ENCODE measurements at places on chromosomes 7 and 10.

DNA sequence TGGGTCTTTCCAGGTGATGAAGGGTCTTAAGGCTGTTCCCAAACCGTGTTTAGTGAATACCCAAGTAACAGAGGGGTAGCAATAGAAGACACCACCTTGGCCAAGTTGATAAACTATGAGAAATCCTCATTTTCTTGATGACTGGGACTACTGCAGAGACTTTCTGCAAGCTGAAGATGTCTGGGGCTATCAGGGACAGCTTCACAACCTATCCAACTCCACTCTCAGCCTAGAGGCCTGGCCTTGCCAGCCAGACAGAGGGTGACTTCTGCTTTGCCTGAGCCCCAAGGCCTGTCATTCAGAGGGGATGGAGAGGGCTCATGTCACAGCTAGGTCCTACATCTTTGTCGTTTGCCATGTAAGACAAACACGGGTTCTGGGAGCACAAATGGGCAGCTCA lies 255.9 kb upstream of the GRB10 start:
- no peak for DNase-seq

GRCh38 chr10:115321360-115321759 lies 228.2 kb downstream of the ATRNL1 start:
- DNase-seq = no peak

DNA sequence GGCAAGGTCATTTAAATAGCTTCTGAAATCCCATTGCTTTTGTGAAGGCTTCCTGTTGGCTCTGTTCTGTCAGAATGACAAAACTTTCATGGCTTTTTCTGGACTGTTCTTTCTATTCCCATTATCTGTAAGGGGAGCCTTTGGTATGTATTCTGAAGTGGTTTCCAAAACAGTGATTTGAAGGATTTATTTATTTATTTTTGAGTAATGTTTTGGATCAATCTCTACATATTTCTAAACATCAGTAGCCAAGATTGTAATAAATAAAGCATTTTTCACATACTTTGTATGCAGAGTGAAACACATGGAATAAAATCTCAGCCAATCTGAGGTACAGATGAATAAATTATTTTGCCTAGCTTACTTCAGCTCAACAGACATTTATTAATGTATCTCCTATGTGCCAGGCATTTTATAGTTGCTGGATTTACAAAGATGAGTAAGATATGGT lies 121.1 kb downstream of the BBS9 start:
- no peak for DNase-seq

GRCh38 chr10:109895095-109895818 lies 28.1 kb downstream of the XPNPEP1 start:
- no peak for DNase-seq

DNA sequence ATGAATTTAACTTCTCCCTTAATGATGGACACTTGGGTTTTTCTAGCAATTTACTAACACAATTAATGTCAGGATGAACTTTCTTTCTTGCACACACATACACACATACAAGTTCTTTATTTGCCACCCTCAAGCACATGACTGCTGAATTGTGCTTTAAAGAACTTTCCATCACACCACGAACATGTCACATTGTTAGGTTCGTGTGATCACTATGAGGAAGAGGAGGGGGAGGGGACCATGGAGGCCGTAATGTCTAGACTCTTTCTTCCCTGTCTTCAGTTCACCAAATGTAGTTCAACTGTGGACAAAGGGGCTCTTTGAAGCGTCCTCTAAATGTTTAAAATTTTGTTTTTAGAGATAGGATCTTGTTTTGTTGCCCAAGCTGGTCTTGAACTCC lies 31.0 kb downstream of the NUP42 start:
- DNase-seq = no peak

DNA sequence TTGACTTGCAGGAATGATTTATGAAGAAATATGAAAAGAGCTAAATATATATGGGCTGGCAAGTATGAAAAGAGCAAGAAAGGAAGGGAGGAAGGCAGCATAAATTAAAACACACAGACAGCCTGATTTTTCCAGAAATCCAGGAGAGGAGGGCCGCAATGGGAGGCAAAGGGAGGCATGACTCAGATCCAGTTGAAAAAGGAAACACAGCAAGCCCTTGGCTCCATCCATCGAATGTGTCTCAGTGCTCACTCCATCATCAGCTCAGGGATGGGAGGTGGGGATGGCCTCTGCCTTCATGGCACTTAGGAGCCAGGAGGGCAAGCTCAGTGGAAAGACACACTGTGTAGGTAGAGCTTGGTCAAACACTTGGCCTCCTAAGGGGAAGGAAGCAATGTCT lies 75.7 kb upstream of the PDZD8 start:
- DNase-seq = no peak

DNA sequence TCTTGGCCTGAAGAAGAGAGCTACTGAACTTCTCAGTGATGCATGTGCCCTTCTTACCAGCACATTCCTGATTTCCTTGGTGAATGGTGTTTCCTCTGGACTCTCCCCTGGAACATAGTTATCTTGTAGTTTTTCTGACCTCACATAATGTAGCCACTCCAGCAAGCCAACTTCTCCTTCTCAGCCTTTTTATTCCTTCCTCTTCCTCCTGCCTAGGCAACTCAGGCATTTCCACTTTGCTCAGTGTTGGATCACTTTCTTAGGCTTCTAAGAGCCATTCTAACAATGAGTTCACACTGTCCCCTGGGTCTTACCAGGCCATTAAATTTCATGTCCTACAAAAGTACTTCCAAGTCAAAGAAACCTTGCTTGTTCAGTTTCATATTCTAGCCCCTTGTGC lies 3.6 kb upstream of the PTTG1IP2 start:
- no peak for DNase-seq

DNA sequence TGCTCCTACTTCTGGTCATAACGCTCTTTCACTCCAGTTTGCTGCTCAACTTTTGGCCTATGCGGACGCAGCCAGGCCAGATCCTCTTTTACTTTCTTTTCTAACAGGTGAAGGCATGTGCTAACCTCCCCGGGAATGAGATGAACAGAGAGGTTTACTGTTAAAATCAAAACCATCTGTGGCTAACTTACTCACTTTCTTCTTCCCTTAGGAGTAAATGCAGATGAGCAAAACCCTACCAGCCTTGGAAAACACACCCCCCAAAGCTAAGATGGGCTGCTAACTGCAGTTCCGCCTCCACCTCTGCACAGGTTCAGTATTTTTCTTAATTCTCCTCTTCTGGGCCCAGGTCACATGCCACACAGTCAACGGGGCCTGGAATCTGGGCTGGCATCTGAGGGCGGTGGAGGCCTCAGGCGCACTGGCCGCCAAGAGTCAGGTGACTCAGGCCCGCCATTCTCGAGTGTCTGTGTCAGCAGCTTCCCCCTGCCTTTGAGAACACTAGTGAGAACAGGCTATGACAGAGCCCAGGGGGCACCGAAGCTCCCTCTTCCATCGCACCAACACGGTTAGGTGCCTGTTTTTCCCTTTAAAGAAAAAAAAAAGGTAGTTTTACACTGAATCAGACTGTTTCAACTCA lies 11.1 kb downstream of the FAM53B start:
- no peak for DNase-seq

DNA sequence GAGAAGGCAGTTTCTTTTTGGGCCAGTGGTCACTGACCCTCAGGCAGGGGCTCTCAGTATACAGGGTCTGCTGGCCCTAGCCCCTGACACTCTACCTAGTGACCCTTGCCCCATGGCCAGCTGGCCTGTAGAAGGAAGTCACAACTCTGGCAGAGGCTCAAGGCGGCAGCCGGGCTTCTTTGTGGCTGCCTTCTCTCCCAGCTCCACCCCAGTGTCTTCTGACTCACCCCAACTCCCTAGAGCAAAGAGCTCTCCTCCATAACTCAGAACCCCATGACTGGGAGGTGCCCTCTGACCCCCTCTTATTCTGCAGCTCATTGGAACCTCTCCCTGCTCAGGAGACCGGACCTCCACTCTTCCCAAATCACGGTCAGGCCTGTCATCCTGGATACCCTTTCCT lies 358.2 kb downstream of the FGFR2 start:
- DNase-seq = no peak

- DNase-seq = no peak
Measured at GRCh38 chr7:129210256-129210988, 14.4 kb upstream of the AHCYL2 start.

- no peak for DNase-seq
Measured at GRCh38 chr7:4610768-4611467, 71.2 kb upstream of the FOXK1 start.

DNA sequence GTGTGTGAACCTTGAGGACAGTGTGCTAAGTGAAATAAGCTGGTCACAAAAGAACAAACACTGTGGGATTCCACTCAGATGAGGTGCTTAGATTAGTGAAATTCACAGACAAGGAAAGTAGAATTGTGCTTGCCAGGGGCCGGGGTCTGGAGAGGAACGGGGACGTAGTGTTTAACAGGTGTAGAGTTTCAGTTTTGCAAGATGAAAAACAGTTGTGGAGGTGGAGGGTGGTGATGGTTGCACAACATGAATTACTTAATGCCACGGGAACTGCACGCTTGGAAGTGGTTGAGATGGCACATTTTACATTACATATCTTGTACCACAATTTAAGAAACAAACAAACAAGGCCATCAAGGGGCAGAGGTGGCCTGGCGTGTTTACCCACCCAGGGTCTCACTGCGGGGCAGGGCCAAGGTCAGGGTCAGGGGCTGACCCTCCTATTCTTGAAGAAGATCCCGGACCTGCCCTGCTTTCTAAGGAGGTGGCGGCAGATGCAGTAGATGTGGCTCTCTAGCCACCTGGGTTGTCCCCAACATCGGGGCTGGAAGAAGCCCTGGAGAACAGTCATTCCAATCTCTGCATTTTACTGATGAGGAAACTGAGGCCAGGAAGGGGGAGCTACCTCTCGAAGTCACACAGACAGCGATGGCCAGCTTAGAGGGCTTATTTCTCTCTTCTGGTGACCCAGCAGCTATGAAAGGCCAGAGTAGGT lies 91.5 kb upstream of the LRRC4 start:
- no peak for DNase-seq

DNA sequence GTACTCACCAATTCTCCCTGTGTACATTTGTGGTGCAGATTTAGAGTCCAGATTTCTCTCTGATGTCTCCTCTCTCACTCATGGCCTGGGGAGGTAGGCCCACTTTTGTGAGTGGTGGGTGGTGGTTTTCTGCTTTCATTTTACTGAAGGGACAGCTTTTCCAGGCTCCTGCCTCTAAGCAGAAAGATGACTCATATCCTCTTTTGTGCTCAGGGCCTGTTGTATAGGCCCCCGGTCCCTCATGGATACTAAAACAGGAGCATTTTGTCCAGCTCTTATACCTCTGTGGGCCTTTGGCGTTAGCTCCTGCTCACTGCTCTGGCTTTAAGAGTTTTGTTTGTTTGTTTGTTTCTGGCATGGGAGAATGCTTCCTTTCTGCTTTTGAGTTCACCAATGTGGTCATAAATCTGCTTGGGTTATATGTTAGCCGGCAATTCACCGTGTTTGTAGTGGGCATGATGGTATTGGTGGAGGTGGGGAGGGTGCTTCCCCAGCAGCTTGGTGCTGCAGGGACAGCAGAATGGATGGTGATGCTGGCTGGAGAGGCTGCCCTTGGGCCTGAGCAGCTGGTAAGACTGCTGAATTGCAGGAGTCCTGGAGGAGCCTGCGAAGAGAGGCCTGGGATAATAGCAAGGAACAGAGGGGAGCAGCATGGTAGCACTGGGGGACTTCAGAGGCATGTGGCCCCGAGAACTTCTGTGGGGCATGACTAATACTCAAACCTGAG lies 468.7 kb downstream of the RPS24 start:
- DNase-seq = no peak

DNA sequence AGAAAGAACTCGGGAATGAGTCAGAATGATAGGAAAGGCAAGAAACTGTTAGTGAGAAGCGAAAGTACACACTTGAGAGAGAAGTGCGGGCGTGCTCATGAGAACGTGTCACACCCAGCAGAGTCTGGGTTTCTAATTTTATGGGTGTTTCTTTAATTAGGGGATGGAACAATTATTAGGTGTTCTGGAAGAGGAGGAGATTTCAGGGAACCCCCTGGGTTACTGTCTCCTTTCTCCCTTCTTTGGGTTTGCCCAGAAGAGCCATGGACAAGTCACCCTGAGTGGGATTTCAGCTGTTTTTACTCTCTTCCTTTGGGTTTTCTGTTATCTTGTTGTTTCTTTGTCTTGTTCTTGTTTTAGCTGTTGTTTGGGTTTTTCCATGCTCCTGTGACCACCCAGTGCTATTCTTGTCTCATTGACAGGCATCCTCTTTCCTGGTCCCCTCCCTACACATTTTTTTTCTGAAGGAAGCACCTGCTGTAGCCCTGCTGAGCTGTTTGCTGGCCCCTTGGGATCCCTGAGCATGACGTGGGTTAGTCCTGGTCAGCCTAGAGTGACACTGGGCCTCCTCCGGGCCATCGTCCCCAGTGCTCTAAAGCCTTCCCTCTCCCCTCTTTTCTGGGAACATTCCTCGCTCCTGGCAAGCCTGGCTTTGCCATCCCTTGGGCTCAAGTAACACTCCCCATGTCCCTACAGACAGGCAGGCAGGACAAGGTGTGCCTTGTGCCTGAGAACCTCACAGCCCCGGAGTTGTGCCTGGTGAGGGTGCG lies 3.5 kb downstream of the SH2D4B start:
- no peak for DNase-seq

DNA sequence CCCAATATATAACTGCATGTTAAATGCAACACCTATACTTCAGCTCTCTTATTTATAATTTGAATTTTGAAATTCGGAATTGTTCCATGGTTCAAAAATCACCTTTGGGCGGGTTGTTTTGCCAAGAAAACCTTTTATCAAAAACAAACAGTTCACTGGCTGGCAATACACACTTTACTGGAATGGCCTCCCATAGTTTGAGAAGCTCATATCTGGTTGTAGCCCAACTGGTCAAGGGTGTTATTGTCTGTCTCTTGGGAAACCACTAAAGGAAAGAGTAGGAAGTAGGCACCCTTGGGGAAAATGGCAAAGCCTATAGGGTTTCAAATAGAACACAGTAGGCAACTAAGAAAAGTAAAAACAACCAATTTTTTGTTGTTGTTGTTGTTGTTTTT lies 117.9 kb downstream of the HIPK2 start:
- no peak for DNase-seq

DNA sequence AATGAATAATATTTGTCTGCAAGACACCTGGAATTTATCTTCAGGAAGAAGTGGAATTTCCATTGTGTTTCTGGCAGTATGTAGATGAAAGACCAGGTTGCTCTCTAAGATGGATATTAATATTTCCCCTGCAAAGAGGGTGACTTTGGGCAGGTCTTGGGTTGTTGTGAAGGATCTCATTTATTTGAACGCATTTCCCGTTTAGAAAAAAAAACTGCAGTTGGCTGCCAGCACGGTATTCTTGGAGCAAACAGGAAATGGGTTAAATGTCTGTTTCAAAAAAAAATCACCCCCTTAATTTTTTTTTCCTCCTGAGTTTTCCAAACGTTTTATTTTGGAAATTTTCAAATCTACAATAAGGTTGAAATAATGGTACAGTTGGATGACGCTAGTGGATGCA lies 11.5 kb downstream of the EIF4H start:
- DNase-seq = no peak

GRCh38 chr10:45809837-45810236 lies 37.5 kb downstream of the AGAP4 start:
- DNase-seq = no peak

- DNase-seq = no peak
Measured at GRCh38 chr10:128922172-128922571, 544.9 kb upstream of the MGMT start.

Measured in esophagus squamous epithelium (tissue), 5 donors.